Epithelial cell of esophagus (primary cell): ENCODE measurements at places on chromosomes 2 and 18.
A peak's percentile ranks its signal among the peaks of the same experiment; 100 is the strongest.

- DNase-seq: no peak
These were observed 88.7 kb downstream of the NEDD4L start for GRCh38 chr18:58132595-58133261.

- no peak for DNase-seq
These were observed 208.9 kb upstream of the CNTNAP5 start for GRCh38 chr2:123816203-123816602.

DNA sequence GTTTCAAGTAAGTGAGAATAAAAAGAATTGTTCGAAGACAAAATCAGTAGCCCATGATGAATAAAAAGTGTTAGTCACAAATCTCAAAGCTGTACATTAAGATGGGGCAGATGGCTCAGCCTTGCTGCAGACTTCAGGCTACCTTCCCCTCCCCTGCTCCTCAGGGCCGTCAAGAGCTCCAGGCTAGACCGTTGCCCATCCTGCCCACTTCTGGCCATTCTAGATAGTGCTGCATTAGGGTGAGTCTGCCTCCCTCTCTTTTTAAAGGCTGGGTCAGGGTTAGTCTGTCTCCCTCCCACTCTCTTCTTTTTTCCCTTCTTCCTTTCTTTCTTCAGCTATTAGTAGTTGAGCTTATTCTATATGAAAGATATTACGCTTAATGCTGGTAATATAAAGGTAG is 86.0 kb downstream of the MAPRE2 start:
- DNase-seq: no peak

- DNase-seq: peak; percentile 30
These were observed 209.4 kb upstream of the CXCR4 start for GRCh38 chr2:136327162-136327852.

- DNase-seq: peak; percentile 83
These were observed 26.1 kb upstream of the ROCK2 start for GRCh38 chr2:11370377-11371091.

DNA sequence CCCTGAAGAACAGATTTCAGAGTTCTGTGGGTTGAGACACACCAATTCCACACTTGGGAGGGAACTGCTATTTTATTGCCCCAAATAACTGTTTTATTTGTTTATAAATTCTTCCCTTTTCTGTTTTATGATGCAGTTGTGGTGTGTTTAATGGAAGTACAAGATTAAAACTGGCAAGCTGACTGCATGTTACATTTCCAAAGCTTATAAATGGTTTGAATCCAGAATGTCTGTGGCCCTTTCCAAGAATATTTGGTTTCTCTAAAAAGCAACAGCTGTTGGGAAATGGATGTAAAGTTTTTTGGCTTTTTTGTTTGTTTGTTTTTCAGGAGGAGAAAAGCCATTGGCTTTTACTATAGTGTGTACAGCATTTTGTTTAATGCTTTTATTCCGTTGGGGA is 234.5 kb downstream of the MTX2 start:
- DNase-seq: no peak

- no peak for DNase-seq
These were observed 13.6 kb upstream of the CREB1 start for GRCh38 chr2:207516206-207516605.

GRCh38 chr2:220455351-220455990 is 828.0 kb downstream of the SLC4A3 start:
- DNase-seq: peak; percentile 7

- DNase-seq: peak; percentile 73
These were observed 38.3 kb downstream of the TMEM17 start for GRCh38 chr2:62467475-62468321.

DNA sequence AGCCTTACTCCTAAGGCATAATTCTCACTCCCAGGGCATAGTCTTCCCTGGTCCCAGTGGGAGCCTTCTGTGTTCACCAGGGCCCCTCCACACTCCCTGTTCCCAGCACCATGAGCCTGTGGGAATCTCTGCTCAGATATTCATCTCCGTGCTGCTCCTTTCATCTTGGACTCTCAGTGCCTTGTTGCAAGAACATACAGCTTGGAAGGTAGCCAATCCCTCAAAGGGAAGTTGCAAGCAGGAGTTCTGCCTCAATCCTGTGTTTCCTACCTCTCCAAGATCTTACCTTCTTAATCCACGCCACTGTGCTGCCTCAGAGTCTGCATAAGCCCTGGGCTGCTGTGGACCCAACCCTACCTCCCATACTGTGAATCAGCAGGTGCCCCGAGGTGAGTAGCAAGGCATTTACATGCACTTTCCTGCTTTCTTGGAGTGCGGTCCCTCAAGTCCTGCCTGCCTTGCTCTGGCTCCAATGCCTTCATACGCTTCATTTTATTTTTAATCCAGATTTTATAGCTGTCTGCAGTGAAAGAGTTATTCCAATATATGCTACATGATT is 413.8 kb upstream of the RAB6C start:
- DNase-seq: no peak

DNA sequence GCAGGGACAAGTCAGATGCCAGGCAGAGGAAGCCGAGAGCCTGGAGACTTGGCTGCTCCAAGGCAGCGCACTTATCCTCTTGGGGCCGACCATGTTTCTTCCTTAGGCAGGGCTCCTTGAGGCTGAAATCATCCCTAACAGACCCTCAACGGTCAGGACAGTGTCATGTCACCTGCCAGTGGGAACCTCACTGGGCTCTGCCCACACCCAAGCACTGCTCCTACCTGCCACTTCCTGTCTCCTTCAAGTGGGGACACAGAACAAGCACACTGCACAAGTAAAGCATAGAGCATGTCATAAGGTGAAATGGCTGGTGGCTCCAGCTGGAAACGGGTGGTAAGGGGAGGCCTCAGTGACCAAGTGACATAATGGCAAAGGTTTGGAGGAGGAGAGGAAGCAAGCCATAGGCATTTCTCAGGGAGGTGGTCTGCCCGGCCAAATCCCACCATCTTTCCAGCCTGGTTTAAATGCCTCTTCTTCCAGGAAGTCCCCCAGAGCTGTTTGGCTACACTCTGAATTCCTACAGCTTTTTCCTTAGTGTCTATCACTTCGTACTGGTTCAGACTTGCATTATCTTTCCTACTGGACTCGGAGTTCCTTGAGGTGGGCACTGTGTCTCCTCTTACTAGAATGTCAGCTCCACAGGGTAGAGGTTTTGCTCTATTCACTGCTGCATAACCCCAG is 7.3 kb upstream of the ATOH8 start:
- DNase-seq: no peak

DNA sequence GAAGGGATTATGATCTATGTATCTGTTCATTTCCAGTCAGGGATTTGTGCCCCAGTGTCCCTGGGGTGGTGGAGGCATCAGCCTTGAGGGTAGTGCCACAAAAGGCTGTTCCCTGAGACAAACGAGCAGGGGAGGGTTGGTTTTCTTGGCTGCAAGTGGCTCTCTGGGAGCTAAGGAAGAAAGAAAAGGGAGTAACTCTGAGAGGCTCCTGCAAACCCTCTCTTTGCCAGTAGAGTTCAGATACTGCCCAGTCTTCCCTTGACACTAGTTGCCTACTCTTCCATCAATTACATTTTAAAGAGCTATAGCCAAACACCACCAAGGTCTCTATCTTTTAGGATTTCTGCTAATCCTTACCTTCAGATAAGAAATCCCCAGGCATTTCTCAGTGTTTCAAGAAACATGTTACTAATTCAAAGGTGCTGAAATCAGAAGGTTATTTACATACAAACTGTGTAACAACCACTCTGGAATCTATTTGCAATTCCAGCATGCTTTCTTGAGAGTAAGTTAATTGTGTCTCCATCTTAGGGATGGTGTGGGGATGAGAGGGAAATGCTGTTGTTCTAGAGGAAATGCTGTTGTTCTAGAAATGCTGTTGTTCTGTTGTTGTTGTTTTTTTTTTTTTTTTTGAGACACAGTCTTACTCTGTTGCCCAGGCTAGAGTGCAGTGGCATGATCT is 18.7 kb upstream of the KCTD1 start:
- DNase-seq: no peak

- no peak for DNase-seq
These were observed 419.4 kb downstream of the DCDC2C start for GRCh38 chr2:4122726-4123125.

GRCh38 chr18:79458131-79458838 is 62.6 kb downstream of the NFATC1 start:
- DNase-seq: peak; percentile 77

GRCh38 chr18:22695674-22696073 is 237.5 kb upstream of the RBBP8 start:
- no peak for DNase-seq

- DNase-seq: no peak
These were observed 113.7 kb downstream of the SRBD1 start for GRCh38 chr2:45497355-45497754.

- DNase-seq: no peak
These were observed 10.7 kb upstream of the CASP10 start for GRCh38 chr2:201172279-201172678.
